Esophagus squamous epithelium (tissue), 5 donors: ENCODE measurements at places on chromosomes 6 and 20.

DNA sequence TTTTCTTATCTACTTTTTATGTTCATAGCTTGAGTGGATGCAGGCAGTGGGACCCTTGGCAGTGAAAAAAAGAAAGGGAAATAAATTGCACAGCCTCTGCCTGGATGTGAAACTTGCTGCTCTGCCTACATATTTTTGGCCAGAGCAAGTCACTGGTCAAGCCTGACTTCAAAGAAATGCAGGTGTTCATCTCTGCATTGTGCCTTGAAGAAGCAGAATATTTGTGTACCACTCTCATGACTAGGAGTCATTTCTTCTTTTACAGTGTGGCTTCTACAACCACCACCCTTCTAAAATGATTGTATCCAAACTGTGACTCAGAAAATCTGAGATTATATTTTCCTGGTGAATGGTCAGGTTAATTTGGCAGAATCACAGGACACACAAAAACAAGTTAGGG is 2.5 kb upstream of the KATNA1 start:
- no peak for DNase-seq

- DNase-seq = no peak
Measured at GRCh38 chr20:47863315-47863965, 78.2 kb upstream of the SULF2 start.

GRCh38 chr6:140850438-140850837 is 1282.3 kb upstream of the GJE1 start:
- DNase-seq = no peak

- DNase-seq = no peak
Measured at GRCh38 chr6:46453741-46454316, 37.4 kb downstream of the RCAN2 start.

GRCh38 chr20:50584687-50585086 is 74.5 kb downstream of the PTPN1 start:
- no peak for DNase-seq

- no peak for DNase-seq
Measured at GRCh38 chr20:61115364-61116065, 136.5 kb upstream of the CDH4 start.

DNA sequence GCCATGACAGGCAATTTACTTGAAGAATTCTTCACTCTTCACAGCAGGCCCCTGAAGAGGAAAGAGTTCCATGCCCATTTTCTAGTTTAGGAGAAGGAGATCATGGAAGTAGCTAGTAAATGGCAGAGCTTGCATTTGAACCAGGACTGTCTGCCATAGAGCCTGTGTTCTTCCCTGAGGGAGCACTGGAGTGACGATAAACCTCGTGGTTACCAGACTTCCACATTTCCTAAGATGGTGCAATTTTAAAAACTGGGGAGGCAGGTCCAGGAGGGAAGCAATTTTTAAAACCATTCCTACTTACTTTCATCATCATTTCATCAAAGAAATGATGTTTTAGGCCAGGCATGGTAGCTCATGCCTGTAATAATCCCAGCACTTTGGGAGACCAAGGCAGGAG is 36.8 kb downstream of the STK35 start:
- DNase-seq = no peak

DNA sequence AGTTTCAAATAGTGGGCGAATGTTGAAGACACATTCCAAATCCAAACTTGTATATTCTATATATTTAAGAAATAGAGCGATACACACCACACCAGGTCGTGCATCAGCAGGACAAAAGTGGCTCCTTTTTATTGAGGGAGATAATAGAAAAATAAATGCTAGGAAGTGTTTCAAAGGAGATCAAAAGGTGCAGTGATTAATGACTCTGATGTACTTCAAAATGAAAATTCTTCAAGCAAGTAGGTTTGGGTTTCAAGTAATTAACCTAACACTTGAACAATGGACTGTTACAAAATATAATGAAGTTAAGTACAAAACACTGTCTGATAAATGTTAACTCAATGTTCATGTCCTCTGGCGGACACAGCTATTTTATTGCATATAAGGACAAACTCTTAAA is 185.9 kb downstream of the BTBD9 start:
- DNase-seq = no peak

- no peak for DNase-seq
Measured at GRCh38 chr20:61722146-61722678, 343.5 kb downstream of the TAF4 start.

- no peak for DNase-seq
Measured at GRCh38 chr20:50380697-50381040, 129.5 kb upstream of the PTPN1 start.

GRCh38 chr6:22362361-22362760 is 65.5 kb upstream of the PRL start:
- no peak for DNase-seq

DNA sequence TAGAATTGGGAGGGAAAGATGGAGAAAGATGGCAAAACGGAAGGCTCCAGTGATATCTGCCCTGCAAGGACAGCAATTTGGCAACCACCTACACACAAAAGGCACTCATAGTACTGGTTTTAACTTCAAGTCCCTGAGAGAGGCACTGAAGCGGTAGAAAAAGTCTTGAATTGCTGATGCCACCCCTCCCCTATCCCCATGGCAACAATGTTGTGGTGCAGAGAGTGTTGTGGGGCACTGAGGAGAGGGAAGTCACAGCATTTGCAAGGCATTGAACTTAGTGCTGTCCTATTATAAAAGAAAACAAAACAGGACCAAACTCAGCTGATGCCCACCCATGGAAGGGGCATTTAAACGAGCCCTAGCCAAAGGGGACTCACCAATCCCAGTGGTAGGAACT is 343.7 kb downstream of the HAO1 start:
- no peak for DNase-seq

DNA sequence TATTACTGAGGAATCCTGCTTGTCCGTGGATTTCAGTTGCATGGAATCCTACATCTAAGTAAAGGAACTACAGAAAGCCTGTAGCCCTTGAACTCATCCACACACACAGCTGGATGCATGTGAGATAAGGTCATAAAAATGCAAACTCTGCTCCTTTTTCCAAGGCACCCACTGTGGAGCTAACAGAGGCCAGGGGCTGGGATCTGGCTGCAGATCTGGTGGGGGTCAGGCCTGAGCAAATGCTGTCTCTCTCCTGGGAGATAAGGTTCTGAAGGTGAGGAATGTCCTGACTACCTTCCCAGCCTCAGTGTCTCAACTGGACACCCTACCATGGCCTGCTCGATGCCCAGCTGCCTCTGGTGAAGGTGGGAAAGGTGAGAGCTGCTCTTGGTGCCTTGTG is 321.5 kb downstream of the LRFN2 start:
- no peak for DNase-seq

DNA sequence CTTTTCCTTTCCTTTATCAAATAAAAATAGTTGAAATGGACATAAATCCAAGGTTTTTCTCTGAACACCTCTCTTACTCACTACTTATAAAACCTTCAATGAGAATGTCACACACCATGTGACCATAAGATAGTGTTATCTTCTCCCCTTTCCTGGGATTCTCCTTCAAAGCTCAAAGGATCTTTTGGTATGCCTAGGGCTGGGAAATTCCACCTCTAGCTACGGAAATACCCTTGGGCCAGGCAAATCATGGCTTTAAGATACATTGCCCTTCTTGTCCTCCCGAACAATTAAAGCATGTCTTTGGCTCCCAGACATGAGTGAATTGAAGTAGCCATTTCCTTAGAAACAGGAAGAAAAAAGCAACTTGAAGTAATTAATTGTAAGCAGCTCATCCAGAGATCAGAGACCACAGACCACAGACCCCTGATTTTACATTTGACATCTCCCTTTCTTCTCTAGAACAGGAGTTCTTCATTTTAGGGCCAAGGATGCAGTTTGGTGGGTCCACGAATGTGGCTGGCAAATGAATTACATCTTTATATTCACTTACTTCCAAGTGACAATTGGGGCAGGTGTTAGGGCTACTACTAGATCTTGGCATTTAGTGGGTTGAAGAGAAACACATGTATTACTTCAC is 4.1 kb downstream of the PLCB4 start:
- no peak for DNase-seq

GRCh38 chr6:130163266-130163665 is 59.5 kb downstream of the SAMD3 start:
- DNase-seq = no peak

- DNase-seq = no peak
Measured at GRCh38 chr6:112502351-112503090, 155.4 kb downstream of the RFPL4B start.

- no peak for DNase-seq
Measured at GRCh38 chr20:34112600-34113101, 608 bp upstream of the EIF2S2 start.

GRCh38 chr20:62418709-62419487 is 8.4 kb downstream of the RBBP8NL start:
- DNase-seq = no peak

DNA sequence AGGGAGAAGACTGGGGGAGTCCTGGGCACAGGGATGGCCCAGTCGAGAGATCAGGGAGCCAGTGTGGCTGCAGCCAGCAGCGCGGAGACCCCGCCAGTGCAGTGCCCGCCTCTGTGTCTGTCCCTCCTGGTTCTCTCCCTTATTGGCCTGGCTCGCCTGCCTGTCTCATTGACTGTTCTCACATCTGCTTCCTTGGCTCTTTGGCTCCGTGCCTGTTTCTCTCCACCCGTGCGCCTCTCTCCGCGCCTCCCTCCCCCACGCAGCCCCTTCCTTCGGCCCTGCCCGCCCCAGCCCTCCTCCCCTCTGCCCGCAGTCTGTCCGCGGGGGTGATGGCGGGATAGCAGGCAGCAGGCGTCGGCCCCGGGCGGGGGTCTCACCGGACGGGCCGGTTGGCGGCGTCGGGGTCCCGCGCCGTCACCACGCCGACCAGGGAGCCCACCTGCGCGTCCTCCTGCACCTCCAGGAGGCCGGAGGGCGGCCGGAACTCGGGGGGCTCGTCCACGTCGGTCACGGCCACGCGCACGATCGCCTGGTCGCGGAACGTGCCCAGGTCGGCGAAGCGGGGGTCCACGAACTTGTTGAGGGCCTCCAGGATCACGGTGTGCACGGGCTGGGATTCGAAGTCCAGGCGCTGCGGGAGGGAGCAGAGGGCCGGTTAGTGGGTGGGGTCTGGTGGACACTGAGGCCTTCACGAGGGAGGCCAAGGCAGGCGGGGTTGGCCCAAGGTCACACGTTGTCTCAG is 92.0 kb downstream of the CD40 start:
- DNase-seq = no peak

DNA sequence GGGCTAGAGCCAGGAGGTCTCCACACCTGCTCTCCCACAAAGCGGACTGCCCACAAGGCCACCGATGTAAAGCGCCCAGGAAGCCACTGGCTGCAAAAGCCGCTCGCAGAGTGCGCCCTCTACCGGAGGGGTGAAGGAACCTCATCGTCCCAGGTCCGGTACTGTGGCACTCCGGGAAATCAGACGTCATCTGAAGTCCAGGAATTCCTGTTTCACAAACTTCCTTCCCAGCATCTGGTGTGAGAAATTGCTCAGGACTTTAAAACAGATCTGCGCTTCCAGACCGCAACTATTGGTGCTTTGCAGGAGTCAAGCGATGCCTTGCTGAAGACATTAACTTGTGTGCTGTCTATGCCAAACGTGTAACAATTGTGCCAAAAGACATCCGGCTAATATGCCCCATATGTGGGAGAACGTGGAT is 115.1 kb upstream of the ARID1B start:
- no peak for DNase-seq

- DNase-seq = no peak
Measured at GRCh38 chr6:108988296-108988695, 106.3 kb downstream of the SESN1 start.

DNA sequence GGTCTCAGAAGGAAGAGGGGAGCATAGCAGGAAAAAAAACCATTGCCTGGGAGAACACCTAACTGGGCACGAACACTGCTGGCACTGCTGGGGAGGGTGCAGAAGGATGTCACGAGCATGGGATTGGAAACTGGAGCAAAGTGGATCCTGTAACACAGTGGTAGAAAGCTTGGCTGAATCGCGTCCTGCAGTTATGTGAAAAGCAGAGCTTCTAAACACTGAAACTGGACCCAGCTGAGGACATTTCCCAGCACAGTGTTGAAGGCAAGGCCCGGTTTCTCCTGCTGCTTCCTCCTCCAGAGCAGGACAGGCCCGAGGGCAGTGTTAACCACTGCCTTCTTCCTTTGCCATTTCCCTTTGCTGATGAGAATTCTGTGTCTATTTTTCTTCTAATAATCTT is 6.7 kb downstream of the APMAP start:
- DNase-seq = no peak

GRCh38 chr6:79420054-79420453 is 117.2 kb downstream of the LCA5 start:
- DNase-seq = no peak

GRCh38 chr6:17640477-17640917 is 40.4 kb downstream of the FAM8A1 start:
- no peak for DNase-seq

DNA sequence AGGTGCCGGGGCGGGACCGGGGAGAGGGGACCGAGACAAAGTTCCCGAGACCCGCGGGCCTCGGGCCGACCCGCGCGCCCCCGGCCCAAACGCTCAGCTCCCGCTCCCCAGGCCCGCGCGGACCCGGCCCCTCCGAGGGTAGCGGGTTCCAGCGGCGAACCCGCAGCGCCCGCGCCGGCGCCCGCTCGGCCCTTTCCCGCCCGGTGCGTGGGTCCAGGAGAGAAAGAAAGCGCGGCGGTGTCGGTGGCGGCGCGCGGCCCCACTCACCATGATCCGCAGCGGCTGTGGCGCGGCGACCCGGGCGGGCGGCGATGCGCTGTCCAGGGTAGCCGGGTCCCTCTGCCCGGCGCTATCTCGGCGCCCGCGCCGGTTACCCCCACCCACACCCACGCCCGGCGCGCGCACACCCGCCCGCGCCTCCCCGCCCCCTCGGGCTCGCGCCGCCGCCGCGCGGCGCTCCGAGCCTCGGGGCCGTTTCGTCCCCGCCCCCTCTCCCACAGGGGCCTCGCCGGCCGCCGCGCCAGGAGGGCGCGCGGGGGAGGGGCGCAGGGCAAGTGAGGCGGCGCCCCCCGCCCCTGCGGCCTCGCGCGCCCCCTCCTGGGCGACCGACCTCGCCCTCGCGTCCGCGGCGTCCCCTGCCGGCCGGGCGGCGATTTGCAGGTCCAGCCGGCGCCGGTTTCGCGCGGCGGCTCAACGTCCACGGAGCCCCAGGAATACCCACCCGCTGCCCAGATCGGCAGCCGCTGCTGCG is at the start of gene ELOVL2:
Gene ELOVL2 (minus strand): TSS at position 345 of the 751 bp plus-strand sequence. CDS start 75 bp downstream, at position 270.
- no peak for DNase-seq

DNA sequence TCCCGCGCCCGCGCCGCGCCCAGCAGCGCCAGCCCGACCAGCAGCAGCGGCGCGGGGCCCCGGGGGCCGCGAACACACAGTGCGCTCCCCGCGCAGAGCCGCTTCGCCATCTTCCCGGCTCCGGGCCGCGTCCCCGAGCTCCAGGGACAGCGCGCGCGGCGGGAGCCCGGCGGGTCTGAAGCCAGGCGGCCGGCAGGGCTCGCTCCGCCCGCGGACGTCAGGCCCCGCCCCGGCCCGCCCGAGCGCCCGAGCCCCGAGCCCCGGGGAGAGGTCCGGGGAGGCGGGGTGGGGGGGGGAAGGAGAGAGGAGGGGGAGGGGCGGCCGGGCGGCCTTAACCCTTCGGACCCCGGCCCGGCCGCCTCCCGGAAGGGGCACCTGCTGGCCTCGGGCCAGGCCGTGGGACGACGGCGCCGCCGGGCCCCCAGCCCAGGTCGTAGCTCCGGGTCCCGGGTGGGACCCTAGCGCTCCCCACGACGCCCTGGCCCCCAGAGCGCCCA is at the start of gene LAMA5:
Gene LAMA5 (minus strand): TSS at position 177 of the 497 bp plus-strand sequence. CDS start 67 bp downstream, at position 110.
- DNase-seq = no peak

GRCh38 chr6:68108233-68108835 is 526.7 kb upstream of the ADGRB3 start:
- no peak for DNase-seq
